ENCODE measurements at places on chromosomes 12 and 14.

DNA sequence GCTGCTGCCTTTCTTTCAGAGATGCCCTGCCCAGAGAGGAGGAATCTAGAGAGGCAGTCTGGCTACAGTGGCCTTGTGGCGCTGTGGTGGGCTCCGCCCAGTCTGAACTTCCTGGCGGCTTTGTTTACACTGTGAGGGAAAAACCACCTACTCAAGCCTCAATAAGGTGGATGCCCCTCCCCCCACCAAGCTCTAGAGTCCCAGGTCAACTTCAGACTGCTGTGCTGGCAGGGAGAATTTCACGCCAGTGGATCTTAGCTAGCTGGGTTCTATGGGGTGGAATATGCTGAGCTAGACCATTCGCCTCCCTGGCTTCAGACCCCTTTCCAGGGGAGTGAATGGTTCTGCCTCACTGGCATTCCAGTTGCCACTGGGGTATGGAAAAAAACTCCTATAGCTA, 25.6 kb downstream of the SPATA7 start:
- DNase-seq, result no peak

GRCh38 chr12:28409892-28410291, 219.6 kb downstream of the CCDC91 start:
- DNase-seq, result no peak

DNA sequence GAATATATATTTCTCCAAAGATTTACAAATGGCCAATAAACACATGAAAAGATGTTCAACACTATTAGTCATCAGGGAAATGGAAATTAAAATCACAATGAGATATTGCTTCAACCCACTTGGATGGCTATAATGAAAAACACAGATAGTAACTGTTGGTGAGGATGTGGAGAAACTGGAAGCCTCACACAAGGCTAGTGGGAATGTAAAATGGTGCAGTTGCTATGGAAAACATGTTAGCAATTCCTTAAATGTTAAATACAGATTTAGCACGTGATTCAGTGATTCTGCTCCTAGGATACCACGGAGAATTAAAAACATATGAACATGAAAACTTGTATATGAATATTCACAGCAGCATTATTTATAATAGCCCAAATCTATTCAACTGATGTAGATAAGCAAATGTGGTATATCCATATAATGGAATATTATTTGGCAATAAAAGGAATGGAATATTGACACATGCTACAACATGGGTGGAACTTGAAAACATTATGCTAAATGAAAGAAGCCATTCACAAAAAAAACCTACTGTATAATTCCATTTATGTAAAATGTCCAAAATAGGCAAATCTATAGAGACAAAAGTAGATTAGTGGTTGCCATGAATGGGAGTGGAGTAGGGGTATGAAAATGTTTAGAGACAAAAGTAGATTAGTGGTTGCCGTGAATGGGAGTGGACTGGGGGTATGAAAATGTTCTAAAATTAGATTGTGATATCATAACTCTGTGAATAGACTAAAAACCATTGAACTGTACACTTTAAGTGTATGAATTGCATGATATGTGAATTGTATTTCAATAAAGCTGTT, 227.1 kb upstream of the DDHD1 start:
- DNase-seq, result no peak

DNA sequence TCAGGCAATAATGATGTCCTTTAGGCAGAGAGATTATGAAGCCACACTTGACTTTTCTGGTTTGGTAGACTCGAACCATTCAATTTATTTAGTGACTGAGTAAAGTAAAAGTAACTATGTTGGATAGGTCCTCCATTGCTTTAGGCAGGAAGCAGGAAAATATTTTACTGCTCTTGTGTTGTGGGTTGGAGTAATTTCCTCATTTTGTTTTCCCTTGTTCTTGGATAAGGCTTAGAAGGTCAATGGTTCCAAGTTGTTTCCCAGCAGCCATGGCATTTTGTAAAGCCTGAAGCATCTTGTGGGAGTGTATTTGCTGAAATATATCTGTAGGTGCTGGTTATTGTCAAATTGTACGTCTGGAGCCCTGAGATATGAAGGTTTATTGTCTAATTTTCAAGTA, 161.2 kb upstream of the SLC38A2 start:
- DNase-seq, result no peak

GRCh38 chr12:32257695-32258496, 141.5 kb upstream of the FGD4 start:
- DNase-seq, result no peak

All from GM20000 (cell line).